Non-pigmented ciliary epithelial cell (primary cell): ENCODE measurements at places on chromosomes 5 and 9.

GRCh38 chr5:135761746-135762145 lies 72.7 kb upstream of the SLC25A48 start:
- DNase-seq: no peak

DNA sequence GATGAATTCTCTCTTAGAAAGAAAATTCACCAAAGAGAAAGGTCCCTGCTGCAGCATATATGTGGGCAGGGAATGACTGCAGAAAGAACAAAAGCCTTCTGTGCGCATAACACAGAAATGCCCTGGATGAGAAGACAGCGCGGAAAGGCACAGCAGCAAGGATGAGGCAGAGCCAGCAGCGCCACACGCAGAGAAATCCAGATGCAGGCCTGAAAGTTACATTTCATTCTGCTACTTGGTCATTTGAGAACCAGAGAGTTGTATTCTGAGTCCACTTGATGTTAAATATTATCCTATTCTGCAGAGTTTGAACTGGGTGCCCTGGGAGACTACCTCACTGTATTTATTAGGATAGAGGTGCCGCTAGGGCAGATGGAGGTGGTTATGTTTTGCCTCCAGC lies 68.5 kb downstream of the GLDC start:
- no peak for DNase-seq

GRCh38 chr5:136424835-136425584 lies 59.7 kb upstream of the TRPC7 start:
- peak; percentile 14 for DNase-seq

GRCh38 chr9:137278721-137279711 lies 1.5 kb downstream of the TOR4A start:
- DNase-seq: no peak

- DNase-seq: no peak
These were observed 323.9 kb downstream of the NNT start for GRCh38 chr5:43926923-43927322.

DNA sequence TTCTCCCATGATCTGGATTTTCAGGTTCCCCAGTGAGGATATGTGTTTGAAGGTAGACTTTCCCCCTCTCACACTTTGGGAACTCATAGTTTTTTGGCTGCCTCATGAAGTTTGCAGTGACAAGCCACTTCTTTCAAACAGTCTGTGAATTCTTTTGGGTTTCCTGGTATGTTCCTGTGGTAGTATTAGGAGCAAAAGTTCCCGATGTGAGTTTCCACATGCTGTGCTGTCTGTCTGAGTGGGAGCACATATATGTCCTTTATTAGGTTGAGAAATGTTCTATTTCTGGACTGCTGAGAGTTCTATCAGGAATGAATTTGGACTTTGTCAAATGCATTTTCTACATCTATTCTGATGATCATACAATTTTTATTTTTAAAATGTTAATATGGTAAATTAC lies 273.2 kb upstream of the TARS1 start:
- peak; percentile 4 for DNase-seq

DNA sequence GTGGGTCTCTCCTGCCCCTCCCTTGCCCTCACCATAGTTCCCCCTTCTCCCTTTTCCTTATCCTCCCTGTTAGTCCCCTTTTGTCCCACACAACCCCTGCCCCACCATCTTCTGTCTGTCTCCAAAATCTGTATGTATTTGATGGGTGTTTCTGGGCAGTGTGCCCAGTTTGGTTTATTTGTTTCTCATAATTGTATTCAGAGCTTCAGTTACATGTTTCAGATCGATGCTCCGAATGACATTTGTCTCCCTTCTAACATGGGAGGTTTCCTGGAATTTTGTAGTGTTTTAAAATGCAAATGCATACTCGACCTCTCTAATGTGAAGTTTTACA lies 22.2 kb downstream of the FBXL7 start:
- no peak for DNase-seq

DNA sequence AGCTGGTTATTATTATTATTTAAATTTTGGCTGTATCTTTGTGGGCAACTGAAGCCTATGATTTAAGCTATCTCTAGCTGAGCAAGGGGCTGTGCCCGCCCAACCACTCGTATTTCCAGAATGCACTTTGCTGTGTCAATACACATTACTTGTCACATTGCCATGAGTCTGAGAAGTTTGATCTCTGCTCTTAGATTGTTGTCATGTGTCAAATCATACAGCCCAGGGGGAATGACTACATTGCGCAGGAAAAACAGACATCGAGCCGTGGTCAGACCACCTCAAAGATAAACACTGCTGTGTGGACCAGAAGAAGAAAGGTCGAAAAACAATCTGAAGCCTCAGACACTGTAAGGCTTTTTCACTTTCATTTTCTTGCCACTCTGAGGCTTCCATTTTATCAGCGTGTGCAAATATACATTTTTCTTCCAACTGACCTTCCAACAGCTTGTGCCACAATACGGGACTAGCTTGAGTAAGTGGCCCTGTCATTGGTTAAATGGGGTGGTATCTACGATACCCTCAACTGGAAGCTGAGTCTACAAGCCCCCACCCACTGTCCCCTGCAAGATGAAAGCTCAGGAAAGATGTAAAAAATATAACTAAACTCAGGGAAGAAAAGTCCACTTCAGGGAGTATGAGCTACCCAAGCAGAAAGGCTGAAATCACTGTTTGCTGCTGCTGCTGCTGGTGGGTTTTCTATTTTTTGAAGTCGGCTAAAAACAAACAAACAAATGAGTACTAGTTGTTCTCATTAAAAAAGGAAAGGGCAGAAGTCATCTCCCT lies 603.0 kb downstream of the BNC2 start:
- no peak for DNase-seq

DNA sequence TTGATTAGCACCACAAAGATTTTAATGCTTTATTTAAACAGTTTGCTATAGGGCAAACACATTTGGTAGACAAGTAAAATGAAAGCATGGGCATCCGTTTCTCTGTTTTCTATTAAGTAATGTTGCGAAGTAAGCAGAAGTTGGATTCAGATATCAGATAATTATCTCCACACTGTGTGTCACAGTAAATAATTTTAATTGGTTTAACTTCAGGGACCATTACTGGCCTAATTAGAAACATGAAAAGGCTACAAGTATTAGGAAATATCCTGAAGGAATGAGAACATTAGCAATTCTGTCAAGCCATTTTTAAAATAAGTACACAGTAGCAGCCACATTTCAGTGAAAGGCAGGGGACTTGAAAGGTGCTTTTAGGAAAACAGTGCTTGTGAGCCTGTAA lies 975.4 kb downstream of the NR2F1-AS1 start:
- DNase-seq: no peak

- DNase-seq: no peak
These were observed 80.3 kb downstream of the FGF1 start for GRCh38 chr5:142605611-142606010.

DNA sequence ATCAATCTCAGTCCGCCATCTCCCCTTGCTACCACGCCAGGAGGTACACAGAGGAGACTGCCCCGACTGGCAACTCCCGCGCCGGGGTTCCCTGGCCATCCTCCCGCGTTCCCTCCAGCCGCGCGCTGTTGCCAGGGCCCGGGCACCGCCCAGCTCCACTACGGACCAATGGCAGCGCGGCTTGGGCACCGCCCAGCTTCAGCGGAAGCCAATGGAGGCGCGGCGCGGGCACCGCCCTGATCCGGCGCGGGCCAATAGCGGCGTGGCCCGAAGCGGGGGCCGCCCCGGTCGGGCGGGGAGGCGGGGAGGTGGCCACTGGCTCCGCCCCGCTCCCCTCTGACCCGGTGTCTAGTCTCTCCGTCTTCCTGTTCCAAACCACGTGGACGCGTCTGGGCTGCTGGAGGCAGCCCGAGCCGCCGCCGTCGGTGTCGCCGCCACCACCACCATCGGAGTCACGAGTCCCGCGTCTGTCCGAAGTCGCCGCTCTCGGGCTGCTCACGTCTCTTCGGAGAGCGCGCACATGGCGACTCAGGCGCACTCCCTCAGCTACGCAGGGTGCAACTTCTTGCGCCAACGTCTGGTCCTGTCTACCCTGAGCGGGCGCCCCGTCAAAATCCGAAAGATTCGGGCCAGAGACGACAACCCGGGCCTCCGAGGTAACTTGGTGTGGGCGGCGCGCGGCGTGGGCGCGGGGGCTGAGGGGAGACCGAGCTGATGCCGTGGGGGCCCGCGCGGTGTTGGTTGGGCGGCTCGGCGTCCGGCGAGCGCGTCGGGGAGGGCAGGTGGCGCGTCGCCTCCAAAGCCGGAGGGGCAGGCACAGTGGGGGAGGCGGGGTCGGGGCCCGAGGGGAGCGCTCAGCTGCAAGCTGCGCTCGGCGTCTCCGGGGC lies at the start of gene RCL1:
Gene RCL1 (plus strand): TSS at position 373 of the 887 bp plus-strand sequence. CDS start 148 bp downstream, at position 521.
- peak; percentile 69 for DNase-seq

DNA sequence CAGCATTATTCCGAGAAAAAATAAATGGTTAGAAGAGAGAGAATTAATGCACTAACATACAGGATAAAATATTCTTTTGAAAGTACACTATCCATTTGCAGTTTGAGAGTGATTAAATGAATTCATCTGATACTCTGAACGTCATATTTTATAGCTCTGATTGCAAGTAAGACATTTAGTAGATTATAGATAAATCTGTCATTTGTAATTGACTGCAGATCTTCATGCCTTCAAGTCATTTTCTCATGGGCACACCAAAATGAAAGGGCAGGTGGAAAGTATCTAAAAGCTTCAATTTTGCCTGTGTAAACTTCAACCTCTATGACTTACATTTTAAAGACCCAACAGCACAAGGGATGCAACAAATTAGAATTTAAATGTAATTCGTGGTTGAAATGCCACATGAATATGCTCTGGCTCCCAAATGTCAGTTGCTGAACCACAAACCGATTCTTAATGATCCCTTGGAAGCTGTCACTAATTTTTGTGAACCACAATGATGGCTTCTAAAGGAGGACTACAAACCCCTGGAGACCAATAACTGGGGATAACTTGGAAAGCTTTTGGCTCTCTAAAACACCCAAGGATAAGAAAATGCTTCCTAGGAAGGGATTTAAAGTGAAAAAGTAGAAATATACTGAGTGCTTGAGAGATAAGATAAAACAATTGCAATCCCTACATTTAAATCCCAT lies 3.9 kb downstream of the TYRP1 start:
- DNase-seq: no peak

DNA sequence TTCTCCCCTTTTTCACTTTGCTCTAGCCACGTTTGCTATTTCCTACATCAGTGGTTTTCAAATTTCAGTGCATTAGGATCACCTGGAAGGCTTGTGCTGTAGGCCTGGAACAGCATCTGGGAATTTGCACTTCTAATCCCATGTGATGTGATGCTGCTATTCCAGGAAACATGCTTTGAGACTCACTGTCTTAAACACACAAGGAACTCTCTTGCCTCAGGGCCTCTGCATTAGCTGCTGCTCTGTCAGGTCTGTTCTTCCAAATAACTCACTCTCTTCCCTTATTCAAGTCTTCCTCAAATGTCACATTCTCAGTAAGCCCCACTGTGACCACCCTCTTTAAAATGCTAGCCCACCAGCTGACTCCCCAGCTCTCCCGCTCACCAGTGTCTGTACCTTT lies 204.0 kb downstream of the DNAH5 start:
- DNase-seq: no peak

GRCh38 chr9:125932012-125932411 lies 184.8 kb downstream of the PBX3 start:
- peak; percentile 97 for DNase-seq

DNA sequence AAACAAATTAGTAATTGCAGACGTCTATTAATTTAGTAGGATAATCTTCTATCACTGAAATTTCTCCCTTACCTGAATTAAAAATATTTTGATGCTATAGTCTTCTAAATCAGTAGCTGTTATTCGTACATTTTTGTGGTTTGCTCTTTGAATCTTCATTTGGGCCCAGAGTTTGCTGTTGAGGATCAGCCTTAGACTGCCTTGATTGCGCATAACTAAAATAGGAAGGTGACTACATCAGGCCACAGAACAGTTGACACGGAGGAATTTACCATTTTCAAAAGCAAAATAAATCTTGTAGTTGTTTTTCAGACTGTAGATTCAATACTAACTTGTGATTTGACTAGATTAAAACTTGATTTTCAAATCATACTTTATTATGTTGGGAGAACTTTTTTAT lies 11.8 kb upstream of the NADK2 start:
- DNase-seq: no peak

GRCh38 chr5:72145348-72145747 lies 38.1 kb downstream of the MAP1B start:
- no peak for DNase-seq

DNA sequence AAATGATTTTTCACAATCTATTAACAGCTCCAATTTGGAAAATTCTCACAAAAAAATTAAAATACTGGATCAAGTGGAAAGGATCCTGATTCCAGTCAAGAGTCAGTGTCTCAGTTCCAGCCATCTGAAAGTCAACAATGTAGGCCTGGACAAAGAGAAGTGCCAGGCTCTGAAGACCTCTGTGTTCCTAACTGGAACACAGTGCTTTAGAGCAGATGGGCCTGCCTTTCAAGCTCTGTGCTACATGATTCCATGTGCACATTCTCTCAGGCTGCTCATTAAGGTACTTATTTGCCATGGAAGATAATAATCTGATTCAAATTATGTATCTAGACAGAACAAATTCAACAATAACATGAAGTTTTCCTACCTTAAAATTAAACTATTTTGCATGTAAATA lies 30.2 kb upstream of the ALDH1A1 start:
- no peak for DNase-seq

DNA sequence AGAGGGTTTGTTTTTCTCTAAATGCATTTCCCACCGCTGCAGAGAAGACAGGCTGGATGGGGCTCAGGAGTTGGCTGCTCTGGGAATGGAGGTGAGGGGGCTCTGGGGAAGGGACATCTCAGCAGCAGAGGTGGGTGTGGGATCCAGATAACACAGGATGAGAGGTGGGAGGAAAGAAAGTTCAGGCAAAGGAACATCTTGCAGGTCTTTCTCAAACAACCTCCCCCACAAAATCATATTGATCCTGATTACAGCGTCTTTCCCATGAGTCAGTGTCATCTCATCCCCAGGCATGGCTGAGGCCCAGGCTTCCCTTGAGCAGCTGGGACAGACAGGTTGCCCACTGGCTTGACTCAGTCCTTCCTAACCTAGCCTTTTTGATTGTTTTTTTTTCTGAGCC lies 11.3 kb upstream of the ACSL6 start:
- no peak for DNase-seq

GRCh38 chr9:92770360-92770995 lies 5.8 kb upstream of the BICD2 start:
- DNase-seq: no peak

DNA sequence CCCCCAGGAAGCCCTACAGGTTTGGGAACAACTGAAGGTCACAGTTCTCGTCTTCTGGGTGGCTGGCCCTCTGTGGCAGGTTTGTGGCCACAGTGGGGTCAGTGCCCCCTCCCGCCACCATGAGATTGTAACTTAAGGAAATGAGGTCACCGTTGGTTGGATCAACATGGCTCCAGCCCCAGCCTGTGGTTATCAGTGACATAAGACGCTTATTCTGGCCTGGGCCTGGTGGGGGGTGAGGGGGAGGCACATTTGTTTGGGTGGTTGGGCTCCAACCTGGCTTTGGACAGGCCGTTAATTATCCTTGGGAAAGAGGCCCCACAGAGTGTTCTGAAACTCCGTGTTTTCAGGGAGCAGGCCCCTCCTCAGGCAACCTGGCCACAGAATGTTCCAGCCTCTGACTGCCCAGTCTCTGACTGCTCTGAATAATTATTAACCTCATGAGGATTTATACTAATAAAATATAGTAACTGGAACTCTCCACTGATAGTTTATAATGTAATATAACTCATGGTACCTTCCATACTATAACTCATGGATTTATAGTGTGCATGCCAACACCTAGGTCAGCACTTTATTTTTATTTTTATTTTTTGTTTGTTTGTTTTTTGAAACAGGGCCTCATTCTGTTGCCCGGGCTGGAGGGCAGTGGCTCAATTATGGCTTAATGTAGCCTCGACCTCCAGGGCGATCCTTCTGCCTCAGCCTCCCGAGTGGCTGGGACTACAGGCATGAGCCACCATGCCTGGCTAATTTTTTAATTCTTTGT lies 58.0 kb upstream of the RPL26L1 start:
- DNase-seq: peak; percentile 89

- DNase-seq: no peak
These were observed 60.6 kb downstream of the ENTREP1 start for GRCh38 chr9:69385581-69386033.
